ENCODE measurements at places on chromosomes 5 and 9.

DNA sequence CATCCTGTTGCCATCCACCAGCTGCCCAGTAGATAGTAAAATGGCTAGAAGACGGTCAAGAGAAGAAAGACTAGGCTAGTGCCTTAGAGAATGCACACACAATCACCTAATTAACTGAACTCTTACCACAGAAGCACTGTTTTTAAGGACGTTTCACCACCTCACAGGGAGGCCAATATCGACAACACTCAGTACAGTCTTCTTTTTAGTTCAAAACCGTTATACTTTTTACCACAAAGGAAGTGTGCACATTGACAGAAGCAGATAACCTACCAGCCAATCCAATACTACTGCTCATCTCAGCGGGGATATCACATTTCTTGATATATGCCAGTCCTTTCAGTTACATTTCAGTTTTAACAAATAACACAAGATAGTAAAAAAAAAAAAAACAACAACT, 122.3 kb downstream of the GNAQ start:
- DNase-seq = no peak

DNA sequence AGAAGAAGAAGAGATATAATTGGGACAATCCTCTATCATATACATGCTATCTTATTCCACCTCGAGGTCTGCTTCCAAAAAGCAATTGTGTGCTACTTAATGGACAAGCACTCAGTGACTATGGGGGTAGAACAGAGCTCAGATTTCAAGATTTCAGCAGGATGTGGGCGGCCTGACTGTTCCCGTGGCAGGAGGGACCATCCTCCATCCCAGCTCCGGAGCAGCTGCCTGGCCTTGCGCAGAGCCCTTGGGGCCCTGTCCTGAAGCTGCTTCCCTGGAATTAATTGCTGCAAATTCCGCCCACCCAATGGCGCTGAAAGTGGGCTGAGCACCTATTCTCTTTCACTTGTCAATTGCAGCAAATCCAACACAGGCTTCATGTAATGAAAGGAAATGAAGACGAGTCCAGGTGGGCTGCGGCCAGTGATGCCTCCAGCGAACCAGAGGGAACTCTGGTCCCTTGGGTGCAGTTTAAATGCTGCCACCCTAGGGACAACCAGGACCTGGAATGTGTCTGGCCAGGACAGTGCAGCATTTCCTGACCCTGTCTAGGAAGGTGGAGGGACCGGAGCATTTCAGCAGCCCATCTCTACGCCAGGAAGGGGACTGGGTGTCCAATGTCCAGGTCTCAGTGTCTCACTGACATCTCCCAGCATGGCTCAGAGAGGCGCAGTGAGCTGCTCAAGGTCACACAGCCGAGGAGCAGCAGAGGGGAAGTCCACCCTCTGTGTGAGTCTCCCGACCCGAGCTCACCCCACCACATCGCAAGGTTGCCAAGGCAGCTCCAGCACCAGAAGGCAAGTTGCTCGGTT, 50.5 kb upstream of the FCN1 start:
- no peak for DNase-seq

DNA sequence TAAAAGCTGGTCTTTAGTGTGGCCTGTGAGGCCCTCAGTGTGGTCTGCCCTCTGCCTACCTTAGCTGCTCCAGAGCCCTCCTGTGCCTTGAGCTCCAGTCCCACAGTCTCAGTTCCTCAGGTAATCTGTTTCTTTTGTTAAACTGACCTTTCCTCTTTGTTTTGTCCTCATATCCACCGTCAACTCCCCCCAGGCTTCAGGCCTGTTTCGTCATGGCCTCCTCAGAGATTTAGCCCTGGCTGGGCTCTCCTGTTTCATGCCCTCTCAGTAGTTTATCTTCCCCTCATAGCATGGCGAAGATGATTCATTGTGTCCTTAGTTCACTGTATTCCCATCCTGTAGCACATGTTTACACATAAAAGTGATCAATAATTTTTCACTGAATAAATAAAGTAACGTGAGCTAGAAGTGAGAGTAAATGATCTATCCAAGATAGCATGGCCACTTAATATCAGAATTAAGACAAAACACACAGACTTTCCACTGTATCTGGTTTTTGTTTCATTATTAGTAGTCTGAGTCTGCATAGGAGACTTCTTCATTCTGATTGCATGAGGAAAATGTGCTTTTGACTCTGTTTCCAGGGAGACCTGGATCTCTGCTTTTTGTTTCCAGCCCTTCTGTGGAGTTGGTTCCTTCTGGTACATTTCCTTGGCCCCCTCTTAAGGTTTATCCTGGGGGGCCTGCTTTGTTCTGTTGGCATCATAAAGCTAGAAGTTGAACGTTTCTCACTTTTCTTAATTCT, 70.5 kb downstream of the SNX24 start:
- DNase-seq = no peak

DNA sequence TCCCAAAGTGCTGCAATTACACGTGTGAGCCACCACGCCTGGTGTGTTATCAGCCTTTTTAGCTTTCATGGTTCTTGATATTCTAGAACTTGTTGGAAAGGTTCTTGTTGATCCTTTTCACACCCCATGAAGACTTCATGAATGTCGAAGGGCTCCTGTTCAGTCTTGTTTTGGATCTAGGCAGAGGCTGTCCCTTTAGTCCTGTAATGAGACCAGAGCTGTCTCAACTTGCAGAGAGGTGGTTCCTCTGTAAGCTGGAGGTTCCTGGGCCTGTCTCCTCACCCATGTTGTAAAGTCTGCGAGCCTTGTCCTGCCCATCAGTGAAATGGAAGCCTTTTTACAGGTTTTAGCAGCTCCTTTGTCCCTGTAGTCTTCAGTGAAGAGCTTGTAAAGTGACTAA, 38.2 kb downstream of the PRRC2B start:
- no peak for DNase-seq

GRCh38 chr9:95572381-95573151, 55.8 kb upstream of the PTCH1 start:
- DNase-seq = no peak

DNA sequence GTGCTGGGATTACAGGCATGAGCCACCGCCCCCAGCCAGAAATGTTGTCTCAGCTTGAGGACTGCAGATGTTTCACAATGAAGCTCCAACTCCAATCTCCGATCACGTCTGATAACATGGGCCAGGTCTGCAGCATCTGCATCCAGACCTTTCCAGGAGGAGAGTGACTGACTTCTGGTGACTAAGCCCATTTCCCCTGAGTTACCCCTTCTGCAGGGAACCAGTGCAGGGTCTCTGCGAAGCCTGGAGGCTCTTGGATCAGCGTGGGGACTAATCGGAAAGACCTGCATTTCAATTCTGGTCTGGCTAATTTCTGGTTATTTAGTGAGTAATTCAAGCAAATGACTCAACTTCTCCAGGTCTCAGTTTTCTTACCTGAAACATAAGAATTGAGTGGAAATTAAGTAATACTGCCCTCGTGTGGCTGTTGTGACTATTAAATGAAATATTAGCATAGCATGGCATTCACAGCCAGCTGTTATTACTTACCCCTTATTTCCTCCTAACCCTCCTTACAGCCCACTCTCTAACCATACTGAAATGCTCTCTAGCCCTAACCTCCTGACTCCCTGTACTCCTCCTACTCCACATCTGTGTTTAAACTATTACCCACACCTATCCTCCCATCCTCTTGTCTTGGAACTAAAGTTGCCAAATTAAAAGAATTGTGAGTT, 2.2 kb upstream of the GNPDA1 start:
- DNase-seq = peak; percentile 23

DNA sequence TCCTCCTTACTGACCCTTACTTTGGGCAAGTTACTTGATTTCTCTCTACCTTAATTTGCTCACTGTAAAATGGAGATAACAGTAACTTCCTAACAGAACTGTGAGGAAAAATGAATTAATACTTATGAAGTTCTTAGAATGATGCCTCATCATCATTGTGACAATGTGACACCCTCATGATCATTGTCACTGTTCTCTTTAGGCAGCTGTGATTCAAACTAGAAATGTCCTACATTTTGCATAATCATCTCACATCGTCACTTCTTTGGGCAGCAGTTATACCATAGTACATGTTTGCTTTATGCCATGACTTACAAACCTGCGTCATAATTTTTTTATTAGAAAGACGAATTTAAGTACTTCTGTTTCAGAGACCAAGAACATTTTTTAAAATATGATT, 9.7 kb downstream of the SLC30A5 start:
- DNase-seq = no peak

DNA sequence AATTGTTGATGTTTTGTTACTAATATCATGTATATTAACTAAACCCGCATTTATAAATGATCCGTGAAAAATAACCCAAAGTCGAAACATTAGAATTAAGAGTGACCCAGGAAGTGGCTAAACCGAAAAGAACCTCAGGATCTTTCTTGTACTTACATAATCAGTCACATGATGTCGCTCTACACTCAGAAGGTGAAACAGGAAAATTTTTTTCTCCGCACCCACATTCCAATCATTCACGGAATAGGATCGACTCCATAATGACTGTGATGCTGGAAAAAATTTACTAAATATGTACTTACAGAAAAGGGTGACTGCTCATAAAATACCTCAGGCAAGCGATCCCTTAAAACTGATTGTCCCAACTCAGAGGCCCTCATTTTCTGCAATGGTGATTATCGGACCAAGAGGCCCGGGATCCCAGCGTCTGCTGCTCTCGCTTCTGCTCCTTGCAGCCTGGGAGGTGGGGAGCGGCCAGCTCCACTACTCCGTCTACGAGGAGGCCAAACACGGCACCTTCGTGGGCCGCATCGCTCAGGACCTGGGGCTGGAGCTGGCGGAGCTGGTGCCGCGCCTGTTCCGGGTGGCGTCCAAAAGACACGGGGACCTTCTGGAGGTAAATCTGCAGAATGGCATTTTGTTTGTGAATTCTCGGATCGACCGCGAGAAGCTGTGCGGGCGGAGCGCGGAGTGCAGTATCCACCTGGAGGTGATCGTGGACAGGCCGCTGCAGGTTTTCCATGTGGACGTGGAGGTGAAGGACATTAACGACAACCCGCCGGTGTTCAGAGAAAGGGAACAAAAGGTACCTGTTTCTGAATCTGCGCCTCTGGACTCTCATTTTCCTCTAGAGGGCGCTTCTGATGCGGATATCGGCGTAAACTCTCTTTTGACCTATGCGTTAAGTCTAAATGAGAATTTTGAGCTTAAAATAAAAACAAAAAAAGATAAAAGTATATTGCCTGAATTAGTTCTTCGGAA, at the start of gene PCDHA12:
Gene PCDHA12 (plus strand): TSS at position 224 of the 981 bp plus-strand sequence. CDS start 165 bp downstream, at position 389.
- no peak for DNase-seq

GRCh38 chr5:73044546-73044945, 75.8 kb upstream of the TMEM171 start:
- no peak for DNase-seq
